ENCODE measurements at places on chromosomes 2 and 18. TPM values are rescaled to one million over a fixed set of nuclear protein-coding genes. Genes with fewer than 3 reads are reported as not detected.

Gene SLC5A7
- total RNA-seq = not detected

Gene PLEKHA3
- 5.0 TPM for total RNA-seq

Gene EMILIN1
- 21.3 TPM for total RNA-seq

Gene EN1
- not detected for total RNA-seq

Gene MFF
- 35.4 TPM for total RNA-seq

Gene SEMA4F
- 2.6 TPM for total RNA-seq

Gene ITM2C
- 31.6 TPM for total RNA-seq

Gene MAL
- total RNA-seq = not detected

Gene KCNE4
- under 0.01 TPM for total RNA-seq

Gene LIPT1
- total RNA-seq = 5.3 TPM

Gene TEX44
- not detected for total RNA-seq

Gene ANKRD30B
- total RNA-seq = not detected

Gene LIMS2
- total RNA-seq = 3.1 TPM

DNA sequence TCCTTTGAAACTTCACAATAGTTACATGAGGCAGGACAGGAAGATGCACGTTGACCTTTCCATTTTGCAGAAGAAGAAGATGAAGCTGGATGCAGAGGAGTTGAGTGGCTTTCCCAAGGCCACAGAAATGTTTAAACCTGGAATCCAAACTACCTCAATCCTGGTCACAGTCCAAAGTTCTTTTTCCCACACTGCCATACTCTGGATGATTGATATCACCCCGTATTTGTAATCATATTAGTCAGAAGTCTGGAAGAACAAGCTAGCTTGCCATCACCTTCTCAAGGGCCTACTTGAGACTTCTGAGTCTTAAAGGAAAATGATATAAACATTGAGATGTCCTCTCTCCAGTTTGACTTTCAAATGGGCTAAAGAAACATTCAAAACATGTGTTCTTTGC is 190.1 kb downstream of the LNPK start:
- no peak for DNase-seq

- no peak for DNase-seq
These were observed 734 bp downstream of the KCNG2 start for GRCh38 chr18:79798346-79798998.

- DNase-seq = no peak
These were observed 24.4 kb downstream of the ZNF407 start for GRCh38 chr18:74622072-74622471.

GRCh38 chr2:137676346-137676745 is 287.9 kb upstream of the HNMT start:
- DNase-seq = no peak

DNA sequence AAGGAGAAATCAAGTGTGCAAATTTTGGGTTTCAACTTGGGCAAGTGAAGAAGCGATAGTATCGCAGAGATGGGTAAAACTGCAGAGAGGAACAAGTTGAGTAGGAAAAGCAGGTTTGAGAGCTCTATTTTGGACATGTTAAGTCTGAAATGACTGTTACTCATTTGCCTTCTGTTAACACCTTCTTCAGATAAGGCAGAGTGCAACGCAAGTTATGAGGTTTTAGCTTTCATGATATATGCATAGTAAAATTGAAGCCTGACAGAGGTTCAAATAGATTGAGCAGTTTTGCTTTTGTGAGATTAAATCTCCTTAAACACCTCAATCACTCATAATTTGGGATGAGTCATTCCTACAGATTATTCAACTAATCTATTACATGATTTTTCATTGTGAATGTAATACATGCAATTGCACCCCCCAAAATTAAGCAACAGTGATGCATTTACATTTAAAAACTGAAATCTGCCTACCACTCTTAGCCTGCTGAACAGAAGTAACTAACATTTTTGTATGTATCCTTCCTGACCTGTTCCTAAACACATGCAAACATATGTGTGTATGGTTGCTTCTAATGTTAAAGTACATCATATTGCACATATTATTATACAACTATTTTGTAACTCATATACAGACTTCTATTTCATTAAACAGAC is 575.4 kb downstream of the ARHGAP15 start:
- no peak for DNase-seq

GRCh38 chr2:18180031-18180610 is 301.7 kb downstream of the KCNS3 start:
- DNase-seq = no peak

GRCh38 chr2:229832510-229832898 is 89.3 kb downstream of the TRIP12 start:
- peak; percentile 16 for DNase-seq

DNA sequence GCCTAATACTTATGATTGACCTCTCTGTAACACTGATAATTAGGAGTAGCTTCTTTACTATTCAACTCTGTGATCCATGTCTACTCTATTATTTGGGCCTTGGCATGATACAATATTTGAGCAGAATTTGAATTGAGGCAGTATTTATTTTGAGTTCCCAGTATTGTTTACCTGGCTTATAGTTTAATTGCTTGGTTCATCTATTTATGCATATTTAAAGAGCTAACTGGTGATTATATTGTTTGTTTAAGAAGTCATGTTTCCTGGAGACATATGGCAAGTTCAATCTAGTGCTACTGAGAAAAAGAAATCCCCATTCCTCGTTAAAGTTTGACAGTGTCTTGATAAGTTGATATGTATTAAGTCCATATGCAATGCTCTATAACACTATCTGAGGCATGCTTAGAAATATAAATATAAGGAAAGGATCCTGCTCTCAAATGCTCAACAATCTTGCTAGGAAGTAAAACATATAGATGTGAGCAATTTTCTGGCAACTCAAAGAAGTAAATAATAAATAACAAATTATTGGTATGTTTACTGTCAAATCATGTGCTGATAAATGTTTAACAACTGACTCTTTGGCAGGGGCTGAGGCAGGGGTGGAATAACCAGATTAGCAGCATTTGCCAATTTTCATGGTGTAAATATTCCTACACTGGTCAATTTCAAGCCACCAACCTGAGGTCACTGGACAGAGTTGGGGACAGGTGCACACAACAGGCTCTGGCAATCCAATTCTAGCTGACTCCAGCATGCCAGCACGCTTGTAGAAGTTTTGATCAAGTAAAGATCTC is 430.2 kb upstream of the PIK3C3 start:
- DNase-seq = no peak

DNA sequence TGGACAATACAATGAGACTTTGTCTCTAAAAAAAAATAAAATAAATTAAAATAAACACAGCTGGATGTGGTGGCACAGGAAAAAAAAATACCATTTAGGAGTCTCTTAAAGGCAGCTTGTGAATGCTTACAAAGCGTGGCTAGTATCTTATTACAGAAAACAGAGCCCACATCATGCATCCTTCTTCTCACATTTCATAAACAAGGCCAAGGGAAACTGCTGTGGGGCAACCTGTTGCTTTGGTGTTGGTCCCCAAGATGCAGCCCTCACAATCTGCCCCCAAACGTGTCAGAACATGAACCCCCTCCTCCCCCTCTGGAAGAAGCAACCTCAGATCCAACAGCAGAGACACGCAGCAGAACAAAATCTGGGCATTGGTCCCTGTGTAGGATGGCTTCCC is 2.6 kb downstream of the SLC14A1 start:
- DNase-seq = no peak

GRCh38 chr2:189171956-189172609 is 7.5 kb downstream of the COL5A2 start:
- DNase-seq = peak; percentile 40

GRCh38 chr2:143611336-143611735 is 482.1 kb downstream of the ARHGAP15 start:
- no peak for DNase-seq

- DNase-seq = no peak
These were observed 78.6 kb downstream of the SATB2 start for GRCh38 chr2:199378948-199379650.

- no peak for DNase-seq
These were observed 21.5 kb upstream of the KCNK3 start for GRCh38 chr2:26670931-26671460.

- no peak for DNase-seq
These were observed 16.6 kb downstream of the SERPINE2 start for GRCh38 chr2:224022486-224022885.

DNA sequence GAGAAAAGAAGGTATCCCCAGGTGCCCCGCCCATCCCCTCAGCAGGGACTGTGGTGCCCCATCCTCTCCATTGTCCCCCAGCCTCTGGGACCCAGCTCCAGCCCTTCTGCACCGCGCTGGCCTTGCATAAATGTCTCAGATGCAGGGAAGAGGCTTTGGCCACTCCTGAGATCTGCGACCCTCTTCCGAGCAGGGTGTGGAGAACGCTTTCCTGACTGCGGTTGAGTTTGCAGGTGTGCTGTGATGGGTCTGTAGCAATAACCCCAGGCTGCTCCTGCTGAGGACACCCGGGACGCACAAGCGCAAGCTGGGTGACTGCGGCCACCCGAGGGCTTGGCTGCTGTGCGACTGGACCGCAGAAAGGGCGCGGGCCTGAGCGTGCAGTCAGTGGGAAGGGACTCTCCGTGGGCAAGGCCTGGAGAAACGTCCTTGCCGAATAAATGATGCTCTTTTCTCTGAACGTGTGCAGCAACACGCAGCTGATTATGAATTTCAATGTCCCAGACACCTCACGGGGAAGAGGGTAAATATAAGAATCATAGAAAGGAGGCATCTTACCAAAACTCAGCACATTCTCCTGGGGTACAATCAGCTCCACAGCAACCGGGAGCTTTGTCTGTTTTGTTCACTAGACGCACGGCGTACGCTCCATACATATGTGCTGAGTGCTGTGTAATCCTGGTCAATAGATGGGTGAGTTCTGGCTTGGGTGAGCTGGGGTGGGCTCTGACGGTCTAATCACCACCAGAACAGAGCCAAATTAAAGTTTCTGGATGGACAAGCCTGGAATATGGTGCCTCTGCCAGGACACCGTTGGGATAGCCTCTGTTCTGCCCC is 67.5 kb upstream of the ZNF516 start:
- no peak for DNase-seq

- no peak for DNase-seq
These were observed 15.5 kb upstream of the ECEL1 start for GRCh38 chr2:232502911-232503808.

DNA sequence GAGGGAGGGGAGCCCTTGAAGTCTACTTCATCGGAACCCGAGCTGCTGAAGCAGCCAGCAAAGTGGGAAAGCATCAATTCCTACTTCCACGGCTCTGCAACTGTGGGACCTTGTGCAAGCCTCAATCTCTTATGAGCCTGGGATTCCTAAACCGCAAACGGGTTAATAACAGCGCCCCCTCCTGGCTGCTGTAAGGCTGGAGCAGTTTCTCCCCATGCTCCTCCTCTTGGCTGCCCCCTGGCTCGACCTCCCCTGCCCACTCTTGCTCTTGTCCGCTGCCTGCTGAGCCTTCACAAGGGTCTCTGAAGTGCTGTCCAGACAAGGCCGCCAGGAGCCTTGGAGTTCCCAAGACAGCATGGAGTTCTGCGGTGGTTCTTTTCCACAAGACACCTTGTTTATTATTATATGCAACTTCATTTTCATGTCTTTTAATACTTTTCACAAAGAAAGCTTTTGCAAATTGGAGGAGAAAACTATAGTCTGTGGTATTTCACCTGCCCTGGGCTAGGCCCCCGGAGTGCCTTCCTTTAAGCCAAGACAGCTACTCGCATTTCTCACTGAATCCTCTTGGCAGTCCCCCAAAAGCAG is 157.2 kb downstream of the DDX1 start:
- peak; percentile 33 for DNase-seq

GRCh38 chr18:48228301-48228715 is 180.9 kb downstream of the ZBTB7C start:
- no peak for DNase-seq

- DNase-seq = no peak
These were observed 159.3 kb downstream of the CYRIA start for GRCh38 chr2:16506366-16506765.

DNA sequence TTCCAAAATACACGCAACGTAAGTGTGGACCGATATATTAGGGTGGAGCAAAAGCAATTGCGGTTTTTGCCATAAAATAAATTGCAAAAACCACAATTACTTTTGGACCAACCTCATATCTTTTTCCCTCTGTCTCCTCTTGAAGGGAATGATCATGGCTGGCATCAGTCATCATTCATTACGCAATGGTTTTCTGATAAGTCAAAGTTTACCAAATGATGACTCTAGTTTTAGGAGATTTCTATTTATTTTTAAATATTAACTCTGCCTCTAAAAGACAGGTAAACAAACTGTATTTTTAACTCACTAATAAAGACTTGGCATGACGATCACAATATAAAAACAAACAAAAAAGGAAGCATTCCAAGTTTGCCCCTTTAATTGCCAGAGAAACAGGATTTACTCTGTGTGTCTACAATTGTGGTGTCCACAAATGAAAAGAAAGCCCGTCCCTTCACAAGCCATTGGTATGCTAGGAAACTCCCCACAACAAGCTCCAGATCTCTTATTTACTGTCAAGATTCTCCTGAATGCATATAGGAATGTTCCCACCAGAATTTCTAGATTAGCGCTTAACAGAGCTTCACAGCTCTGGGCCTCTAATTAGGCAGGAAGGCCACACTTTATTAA is 61.3 kb downstream of the IRS1 start:
- no peak for DNase-seq

DNA sequence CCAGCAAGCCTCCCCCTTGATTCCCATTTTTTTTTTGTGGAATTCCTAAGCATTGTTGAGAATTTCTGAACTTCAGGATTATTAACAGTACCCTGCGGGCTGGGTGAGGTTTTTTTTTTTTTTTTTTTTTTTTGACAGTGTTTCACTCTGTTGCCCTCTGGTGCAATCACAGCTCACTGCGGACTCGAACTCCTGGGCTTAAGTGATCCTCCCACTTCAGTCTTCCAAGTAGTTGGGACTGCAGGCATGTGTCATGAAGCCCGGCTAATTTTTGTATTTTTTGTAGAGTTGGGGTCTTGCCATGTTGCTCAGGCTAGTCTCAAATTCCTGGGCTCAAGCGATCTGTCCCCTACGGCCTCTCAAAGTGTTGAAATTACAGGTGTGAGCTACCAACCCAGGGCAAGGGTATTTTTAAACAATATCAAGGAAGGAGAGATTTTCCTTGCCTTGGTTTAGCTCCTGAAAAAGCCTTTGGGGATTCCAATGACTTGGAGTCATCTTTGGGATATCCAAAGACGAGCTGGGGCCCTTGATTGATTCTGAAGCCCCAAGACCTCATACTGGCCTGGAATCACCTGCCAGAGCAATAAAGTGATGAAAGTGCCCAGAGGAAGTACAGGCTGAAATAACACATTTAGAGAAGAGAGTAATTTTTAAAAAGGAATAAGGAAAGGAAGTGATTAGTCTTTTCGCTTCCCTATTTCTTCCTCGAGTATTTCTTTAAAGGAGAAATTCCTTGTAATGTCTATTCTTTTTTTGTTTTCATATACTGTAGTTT is 240.2 kb downstream of the TGIF1 start:
- no peak for DNase-seq

GRCh38 chr2:218805627-218806026 is 23.7 kb downstream of the CYP27A1 start:
- no peak for DNase-seq

DNA sequence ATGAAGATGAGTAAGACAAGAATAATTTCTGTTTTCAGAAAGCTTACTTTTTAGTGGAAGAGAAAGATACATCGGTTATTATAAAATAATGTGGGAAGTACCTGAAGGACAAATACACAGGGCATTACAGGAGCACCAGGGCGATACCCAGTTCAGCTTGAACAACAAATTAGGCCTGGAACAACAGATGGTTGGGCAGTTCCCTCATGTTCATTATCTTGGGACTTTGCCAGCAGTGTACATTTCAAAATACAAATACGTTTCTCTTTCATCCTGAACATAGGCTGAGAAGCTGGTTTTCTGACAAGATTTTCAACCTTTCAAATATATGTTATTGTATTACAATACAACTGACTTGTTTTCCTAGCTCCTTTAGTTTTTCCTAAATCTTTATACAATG is 79.6 kb downstream of the TGIF1 start:
- no peak for DNase-seq

Measured in dermis microvascular lymphatic vessel endothelial cell (primary cell).